Transverse colon (tissue), 4 donors: ENCODE measurements at places on chromosomes 7 and 10. TPM values are rescaled to one million over a fixed set of nuclear protein-coding genes. Genes with fewer than 3 reads are reported as not detected.

DNA sequence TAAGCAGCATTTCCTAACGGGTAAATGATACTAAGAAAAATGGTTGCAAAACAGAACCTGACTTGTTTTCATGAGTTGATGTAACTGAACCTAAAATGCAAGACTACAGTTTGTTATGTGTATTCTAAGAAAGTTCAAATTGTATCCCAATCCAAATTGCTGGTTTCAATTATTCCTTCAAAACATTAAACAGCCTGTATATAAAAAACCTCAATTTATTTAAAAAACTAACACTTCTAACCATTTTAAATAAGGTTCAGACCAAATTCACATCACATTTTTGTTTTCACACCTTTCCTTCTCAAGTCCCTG, 80.9 kb downstream of the LRRC17 start:
- no peaks in the 10 kb centered on the region for H3K27me3 ChIP-seq
- no peaks in the 10 kb centered on the region for H3K36me3 ChIP-seq
- H3K4me3 ChIP-seq: no peak overlapping the region
- no peak for DNase-seq
- peaks cover 22% of the 10 kb centered on the region for H3K4me1 ChIP-seq

Gene PRSS37
- total RNA-seq: not detected

Gene SH2D4B
- total RNA-seq: not detected

Gene FEZF1
- not detected for total RNA-seq

GRCh38 chr10:11874568-11875493, 51.7 kb downstream of the PROSER2 start:
- H3K4me3 ChIP-seq: no peak overlapping the region
- DNase-seq: no peak
- peak overlapping the region; percentile 69 for H3K27ac ChIP-seq
- no peaks in the 10 kb centered on the region for H3K36me3 ChIP-seq
- peaks cover 24% of the 10 kb centered on the region for H3K4me1 ChIP-seq
